ENCODE measurements at places on chromosomes 13 and 19.

DNA sequence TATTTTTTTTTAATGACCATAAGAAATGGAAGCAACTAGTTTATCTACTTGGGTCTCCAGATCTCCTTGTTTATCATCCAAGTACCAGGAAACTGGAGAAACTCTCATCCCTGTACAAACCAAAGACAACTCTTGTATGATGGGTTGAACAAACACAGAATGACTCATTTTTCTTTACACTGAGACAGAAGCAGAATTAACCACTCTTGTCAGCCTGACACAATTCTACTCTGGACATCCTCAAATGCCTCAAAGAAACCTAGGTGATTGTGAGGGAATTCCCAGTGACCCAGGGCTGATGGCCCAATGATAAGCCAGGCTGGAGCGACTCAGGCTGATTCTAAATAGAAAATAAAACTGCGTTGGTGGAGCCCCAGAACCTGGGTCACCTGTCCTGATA is 151.5 kb downstream of the ZNF737 start:
- no peak overlapping the region for H3K27ac ChIP-seq
- peaks cover 82% of the 10 kb centered on the region for H3K36me3 ChIP-seq
- peaks cover 2% of the 10 kb centered on the region for H3K4me1 ChIP-seq
- DNase-seq: no peak
- H3K4me3 ChIP-seq: no peak overlapping the region

- DNase-seq: no peak
- H3K4me3 ChIP-seq: no peak overlapping the region
- no peaks in the 10 kb centered on the region for H3K36me3 ChIP-seq
- H3K4me1 ChIP-seq: no peaks in the 10 kb centered on the region
- no peak overlapping the region for H3K27ac ChIP-seq
- H3K27me3 ChIP-seq: no peaks in the 10 kb centered on the region
Observed at GRCh38 chr13:54934121-54934520, 1905.5 kb downstream of the OLFM4 start.

- H3K27me3 ChIP-seq: peaks cover 3% of the 10 kb centered on the region
- no peak overlapping the region for H3K27ac ChIP-seq
- H3K36me3 ChIP-seq: no peaks in the 10 kb centered on the region
- H3K4me3 ChIP-seq: no peak overlapping the region
- no peaks in the 10 kb centered on the region for H3K4me1 ChIP-seq
Observed at GRCh38 chr19:33862981-33863380, 66.3 kb downstream of the KCTD15 start.

DNA sequence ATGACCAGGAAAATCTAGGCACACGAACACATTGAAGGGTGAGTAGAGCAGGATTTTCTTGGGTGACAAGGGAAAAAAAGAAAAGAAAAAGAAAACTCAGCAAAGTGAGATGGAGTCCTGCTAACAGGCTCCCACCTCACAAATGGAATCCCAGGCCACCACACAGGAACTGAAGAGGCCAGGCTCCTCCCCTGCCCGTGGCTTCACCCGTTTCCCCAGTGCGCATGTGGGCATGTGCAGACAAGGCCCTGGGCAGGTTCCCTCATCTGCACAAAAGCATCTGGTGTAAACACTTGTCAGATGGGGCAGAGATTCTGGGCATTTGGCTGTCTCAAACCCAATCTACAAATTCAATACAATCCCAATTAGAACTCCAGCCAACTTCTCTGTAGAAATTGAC is 24.5 kb downstream of the CFAP97D2 start:
- peaks cover 3% of the 10 kb centered on the region for H3K36me3 ChIP-seq
- peaks cover 18% of the 10 kb centered on the region for H3K4me1 ChIP-seq

- no peaks in the 10 kb centered on the region for H3K36me3 ChIP-seq
- no peak overlapping the region for H3K4me3 ChIP-seq
- no peak for DNase-seq
Observed at GRCh38 chr13:34752283-34752960, 189.6 kb upstream of the NBEA start.

GRCh38 chr13:51728275-51728673 is 75.7 kb downstream of the DHRS12 start:
- DNase-seq: no peak
- no peak overlapping the region for H3K27ac ChIP-seq
- H3K4me3 ChIP-seq: no peak overlapping the region
- peaks cover 8% of the 10 kb centered on the region for H3K4me1 ChIP-seq

GRCh38 chr19:35783469-35784434 is 8.4 kb downstream of the ARHGAP33 start:
- H3K4me1 ChIP-seq: no peaks in the 10 kb centered on the region
- H3K4me3 ChIP-seq: no peak overlapping the region
- H3K27ac ChIP-seq: no peak overlapping the region
- H3K36me3 ChIP-seq: peaks cover 2% of the 10 kb centered on the region
- DNase-seq: no peak
- H3K27me3 ChIP-seq: no peaks in the 10 kb centered on the region
